CD4-positive, alpha-beta T cell treated with Interleukin-1 beta for 1 hour (primary cell): ENCODE measurements at places on chromosomes 3 and 15.

DNA sequence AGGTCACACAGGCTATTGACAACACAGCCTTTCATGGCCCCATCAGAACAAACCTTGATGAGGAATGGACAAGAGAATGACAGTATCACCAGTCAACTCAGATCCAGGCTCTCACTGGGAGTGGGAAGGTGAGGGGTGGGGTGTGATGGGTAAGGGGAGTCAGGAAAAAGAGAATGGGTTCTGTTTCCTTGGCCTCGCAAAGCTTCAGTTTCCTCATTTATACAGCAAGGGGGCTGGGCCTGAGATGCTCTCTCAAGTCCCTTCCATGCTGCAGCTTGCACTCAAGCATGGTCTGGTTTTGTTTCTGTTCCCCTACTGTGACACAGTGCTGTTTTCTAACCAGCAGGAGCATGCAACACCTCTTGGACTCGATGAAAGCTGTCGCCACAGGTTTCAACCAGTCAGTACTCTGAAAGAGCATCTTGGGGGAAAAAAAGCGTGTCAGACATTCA is 65.7 kb upstream of the IL12A start:
- no peak for DNase-seq

GRCh38 chr15:63461230-63461985 is 43.0 kb upstream of the USP3 start:
- no peak for DNase-seq

GRCh38 chr3:150733373-150733935 is 29.5 kb downstream of the SIAH2 start:
- no peak for DNase-seq

GRCh38 chr3:4834403-4834866 is 144.8 kb upstream of the BHLHE40 start:
- peak; percentile 71 for DNase-seq

DNA sequence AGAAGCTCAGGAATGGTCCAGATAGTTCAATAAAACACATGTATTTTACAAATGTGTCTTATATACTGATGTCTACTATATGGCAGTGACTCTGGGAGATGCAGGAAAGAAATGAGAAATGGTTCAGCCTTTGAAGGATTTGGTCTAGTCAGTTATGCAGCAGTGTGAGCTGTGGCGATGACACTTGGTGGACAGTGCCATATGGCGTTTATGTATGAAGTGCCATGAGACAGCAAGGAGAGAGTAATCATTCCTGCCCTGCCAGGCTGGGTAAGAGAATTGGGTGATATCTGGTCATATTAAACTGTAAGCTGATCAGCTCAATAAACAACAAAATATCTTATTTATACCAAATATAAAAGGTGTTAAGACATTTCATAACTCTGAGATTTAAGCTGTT is 47.6 kb upstream of the ANP32A start:
- no peak for DNase-seq

DNA sequence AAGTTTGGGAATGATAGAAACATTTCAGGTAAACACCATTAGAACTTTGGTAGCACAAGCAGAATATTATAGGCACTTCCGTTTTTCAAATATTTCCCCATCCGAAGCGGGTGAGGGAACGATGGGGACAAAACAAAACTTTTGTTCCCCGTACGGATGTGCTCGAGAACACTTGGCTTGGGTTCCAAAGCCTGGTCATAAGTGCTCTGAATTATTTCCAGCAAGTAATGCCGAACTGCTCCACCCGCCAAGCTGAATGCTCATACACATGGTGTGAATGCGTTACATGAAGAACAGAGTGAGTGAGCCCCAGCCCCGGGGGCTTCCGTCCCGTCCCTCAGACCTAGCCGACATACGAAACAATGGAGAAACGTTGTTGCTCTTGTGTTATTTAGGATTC is 438.2 kb upstream of the ARRDC4 start:
- no peak for DNase-seq

- no peak for DNase-seq
Observed at GRCh38 chr15:86221119-86221518, 141.4 kb downstream of the AGBL1 start.

DNA sequence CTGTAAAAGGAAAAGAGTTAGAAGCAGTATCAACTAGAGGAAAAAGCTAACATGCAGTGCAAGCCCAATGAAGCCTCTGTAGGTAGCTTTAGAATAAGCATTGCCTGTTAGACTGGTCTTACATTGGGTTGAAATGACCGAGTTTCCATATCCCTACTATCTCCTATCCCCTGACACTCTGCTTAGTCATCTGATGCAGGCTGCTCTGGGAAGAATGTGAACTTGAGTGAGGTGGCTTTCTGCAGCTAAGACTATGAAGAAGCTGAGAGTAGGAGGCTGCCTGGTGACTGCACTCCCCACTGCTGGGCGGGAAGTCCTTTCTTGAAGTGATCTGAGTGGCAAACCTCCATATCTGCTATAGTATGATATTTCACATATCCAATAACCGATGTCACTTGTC is 64.7 kb downstream of the OXSM start:
- DNase-seq = no peak

DNA sequence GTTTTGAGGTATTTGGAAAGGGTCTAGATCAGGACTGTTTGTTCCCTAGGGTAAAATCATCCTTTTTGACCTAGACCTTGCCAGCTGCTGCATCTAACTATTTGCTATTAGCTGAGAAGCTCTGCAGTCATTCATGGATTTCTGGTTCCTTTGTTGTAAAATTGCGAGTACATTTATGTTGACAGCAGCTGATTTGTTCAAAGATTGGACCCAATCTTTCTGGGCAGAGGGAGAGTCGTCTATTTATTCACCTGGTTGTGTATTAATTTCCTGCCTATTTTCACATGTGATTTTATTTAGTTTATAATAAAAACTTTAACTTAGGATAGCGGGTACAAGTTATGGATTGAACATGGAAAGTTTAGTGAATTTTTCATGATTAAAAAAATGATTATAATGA is 236.3 kb downstream of the CNTN4 start:
- no peak for DNase-seq

- no peak for DNase-seq
Observed at GRCh38 chr3:150158943-150159625, 188.4 kb upstream of the PFN2 start.

DNA sequence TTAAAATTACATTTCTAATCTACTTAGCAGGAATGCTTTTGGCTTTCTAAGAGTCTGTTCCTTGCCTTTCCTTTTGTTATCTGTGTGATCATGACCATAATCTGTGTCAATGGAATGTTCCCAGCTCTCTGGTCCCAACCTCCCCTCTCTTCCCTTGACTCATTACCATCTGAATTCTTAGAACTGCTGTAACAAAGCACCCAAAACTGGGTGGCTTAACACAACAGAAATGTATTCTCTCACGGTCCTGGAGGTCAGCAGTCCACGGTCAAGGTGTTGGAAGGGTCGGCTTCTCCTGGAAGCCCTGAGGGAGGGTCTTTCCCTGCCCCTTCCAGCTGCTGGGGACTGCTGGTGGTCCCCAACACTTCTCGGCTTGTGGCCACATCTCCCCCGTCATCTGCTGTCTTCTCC is 81.1 kb downstream of the LRRK1 start:
- DNase-seq = no peak

GRCh38 chr15:92502336-92502735 is 108.7 kb downstream of the ST8SIA2 start:
- no peak for DNase-seq

GRCh38 chr15:50053055-50053856 is 65.8 kb downstream of the ATP8B4 start:
- no peak for DNase-seq

GRCh38 chr15:98311566-98312188 is 336.7 kb upstream of the IGF1R start:
- peak; percentile 44 for DNase-seq

- no peak for DNase-seq
Observed at GRCh38 chr15:101189409-101190091, 62.3 kb downstream of the CHSY1 start.

DNA sequence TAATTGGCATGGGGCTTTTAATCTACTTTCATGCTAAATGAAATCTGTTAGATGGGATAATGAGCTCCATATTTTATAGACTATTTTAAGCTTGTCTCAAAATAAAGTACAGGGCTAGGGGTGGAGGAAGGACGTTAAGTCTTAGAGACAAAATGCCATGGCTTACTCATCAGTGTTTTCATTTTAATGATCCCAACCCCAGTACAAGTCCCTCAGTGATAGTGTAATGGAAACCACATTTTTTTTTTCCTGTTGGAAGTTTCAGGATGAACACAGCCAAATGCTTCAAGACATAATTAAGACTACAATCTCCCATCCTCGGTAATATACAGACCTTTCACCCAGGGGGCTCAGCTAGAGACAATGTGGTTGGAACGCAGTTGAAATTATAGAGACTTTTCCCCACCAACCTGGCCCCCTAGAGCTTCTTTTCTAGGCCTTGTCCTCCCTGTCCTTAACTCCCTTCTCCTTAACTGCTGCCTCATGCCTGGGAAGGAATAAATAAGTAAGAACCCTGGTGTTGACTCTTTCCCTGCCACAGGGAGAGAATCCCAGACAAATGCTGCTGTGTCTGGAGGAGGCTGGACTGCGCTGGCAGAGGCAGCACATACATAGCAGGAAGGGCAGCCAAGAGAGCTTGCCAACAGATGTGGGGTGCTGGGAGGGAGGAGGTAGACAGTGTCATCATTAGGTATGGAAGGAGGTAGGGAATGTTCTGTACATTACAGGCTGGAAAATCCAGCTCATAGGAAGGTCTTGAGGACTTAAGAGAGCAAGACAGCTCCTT is 115.4 kb upstream of the ROPN1 start:
- DNase-seq = no peak

- no peak for DNase-seq
Observed at GRCh38 chr15:99155961-99156443, 51.1 kb downstream of the SYNM start.

DNA sequence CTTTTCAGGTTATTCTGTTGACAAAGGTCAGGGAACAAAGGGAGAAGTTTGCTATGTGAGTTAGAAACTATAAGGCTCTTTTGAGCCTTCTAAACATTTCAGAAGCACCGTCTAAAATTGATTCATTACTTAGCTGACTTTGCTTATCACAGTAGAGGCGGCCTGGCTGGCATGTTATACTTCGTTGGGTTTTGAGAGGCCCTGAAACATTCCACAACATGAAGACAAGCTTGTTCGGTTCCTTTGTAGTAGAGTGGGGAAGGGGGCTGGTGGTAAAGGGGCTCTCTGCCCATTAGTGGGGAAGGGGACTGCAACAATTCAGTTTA is 23.6 kb downstream of the ZBTB38 start:
- DNase-seq = no peak

GRCh38 chr3:172303941-172304558 is 144.2 kb downstream of the GHSR start:
- DNase-seq = no peak

- no peak for DNase-seq
Observed at GRCh38 chr15:51841406-51842040, 12.1 kb downstream of the TMOD3 start.

DNA sequence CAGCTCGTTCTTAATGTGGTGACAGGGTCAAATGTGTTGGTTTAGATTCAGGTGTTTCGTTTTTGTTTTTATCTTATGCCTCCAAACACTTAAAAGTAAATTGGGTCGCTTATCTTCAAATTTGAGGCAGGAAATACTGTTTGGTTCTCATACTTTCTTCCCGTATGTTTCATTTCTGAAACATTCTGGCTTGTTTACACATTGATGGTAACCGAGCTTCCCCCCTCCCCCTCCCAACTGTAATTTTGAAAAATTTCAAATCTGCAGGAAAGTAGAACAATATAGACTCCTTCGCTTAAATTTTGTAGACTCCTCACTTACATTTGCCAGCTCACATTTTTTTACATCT is 64.9 kb downstream of the CMTM8 start:
- DNase-seq = no peak

DNA sequence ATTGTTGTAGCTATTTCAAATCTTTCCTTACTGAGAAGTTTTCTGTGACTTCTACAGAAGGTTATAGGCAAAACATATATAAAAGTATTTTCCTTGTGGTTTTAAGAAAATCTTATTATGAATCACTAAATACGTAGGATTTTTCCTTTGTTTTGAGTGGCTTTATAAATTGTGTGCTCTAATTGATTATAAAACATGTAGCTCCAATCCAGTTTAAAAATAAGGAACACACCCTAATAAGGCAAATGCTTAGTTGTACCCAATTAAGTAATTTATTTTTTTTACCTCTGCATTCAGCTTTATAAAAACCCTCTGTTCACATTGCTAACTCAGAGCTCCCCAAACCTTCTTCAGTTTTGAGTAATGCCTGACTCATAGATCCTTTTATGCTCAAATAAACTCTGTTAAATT is 408.0 kb downstream of the NAALADL2 start:
- no peak for DNase-seq

- DNase-seq = no peak
Observed at GRCh38 chr15:39269821-39270220, 311.1 kb upstream of the THBS1 start.

DNA sequence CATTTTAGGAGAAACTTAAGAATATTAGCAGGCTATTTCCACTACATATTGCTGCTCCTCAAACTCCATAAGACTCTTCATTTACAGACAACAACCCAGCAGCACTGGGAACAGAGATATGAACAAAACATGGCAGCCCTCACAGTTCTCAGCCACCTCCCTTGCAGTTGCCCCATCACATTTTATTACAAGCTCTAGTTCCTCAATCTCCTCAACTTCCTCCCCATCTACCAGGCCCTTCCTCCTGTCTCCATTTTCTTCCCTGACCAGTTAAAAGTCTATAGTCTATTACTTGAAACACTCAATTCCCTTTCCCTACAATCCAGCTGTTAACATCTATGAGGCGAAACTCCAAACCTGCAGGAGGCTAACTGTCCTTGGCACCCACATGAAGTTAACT is 412.5 kb downstream of the TBC1D5 start:
- no peak for DNase-seq

- no peak for DNase-seq
Observed at GRCh38 chr3:158725348-158726011, 6.8 kb downstream of the RARRES1 start.

- no peak for DNase-seq
Observed at GRCh38 chr3:102480139-102480538, 45.3 kb downstream of the ZPLD1 start.

- DNase-seq = no peak
Observed at GRCh38 chr3:71951361-71951760, 166.4 kb upstream of the PROK2 start.

GRCh38 chr3:132570016-132570415 is 27.1 kb upstream of the ACKR4 start:
- no peak for DNase-seq

GRCh38 chr15:101255615-101256241 is 3.9 kb upstream of the CHSY1 start:
- no peak for DNase-seq

GRCh38 chr15:89451846-89452245 is 44.5 kb downstream of the RHCG start:
- DNase-seq = no peak

DNA sequence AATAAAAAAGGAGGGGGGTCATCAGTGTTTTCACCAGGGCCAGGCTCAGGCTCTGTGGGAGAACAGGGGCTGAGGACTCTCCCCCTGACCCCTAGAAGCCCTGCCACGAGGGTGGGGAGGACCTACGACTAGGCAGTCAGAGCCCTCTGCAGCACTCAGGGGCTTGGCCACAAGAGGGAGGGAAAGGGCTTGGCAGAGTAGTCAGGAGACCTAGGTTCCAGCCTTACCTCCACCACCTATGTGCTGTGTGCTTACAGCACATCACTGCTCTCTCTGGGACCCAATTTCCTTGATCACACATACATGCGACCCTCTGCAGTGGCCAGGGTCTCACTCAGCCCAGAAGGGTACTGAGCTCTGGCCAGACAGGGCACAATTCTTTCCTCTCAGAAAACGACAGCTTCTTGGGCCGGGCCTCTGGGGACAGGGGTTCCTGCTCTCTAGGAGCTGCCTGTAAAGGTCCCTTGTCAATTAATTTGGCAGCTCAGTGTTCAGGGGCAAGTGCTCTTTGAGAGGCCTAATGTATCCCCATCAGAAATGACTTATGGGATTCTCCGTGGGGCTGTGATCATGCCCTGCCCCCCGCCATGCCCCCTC is 16.4 kb upstream of the SKIC8 start:
- DNase-seq = no peak
